ENCODE measurements at places on chromosomes 11 and 22. TPM values are rescaled to one million over a fixed set of nuclear protein-coding genes. Genes with fewer than 3 reads are reported as not detected.

KDM4E gene
- not detected for total RNA-seq

MN1 gene
- total RNA-seq, result 13.7 TPM

GGTLC3 gene
- total RNA-seq, result not detected

MMP7 gene
- total RNA-seq, result not detected

VWCE gene
- total RNA-seq, result 3.3 TPM

APOA1 gene
- total RNA-seq, result 0.91 TPM

POTEH gene
- total RNA-seq, result not detected

CSNK2A3 gene
- 6.2 TPM for total RNA-seq

MMP12 gene
- not detected for total RNA-seq

LRRC32 gene
- 3.6 TPM for total RNA-seq

TREH gene
- total RNA-seq, result not detected

OR51B5 gene
- total RNA-seq, result 1.6 TPM

MUC6 gene
- under 0.01 TPM for total RNA-seq

SLC22A6 gene
- 7.2 TPM for total RNA-seq

HEPHL1 gene
- not detected for total RNA-seq

RNF26 gene
- 3.8 TPM for total RNA-seq

TAF6L gene
- total RNA-seq, result 16.0 TPM

PSMD13 gene
- 47.7 TPM for total RNA-seq

FXYD2 gene
- total RNA-seq, result 2.4 TPM

SCGB1A1 gene
- total RNA-seq, result not detected

LARGE2 gene
- not detected for total RNA-seq

MMP13 gene
- total RNA-seq, result 0.18 TPM

NELL1 gene
- 58.3 TPM for total RNA-seq

C11orf87 gene
- total RNA-seq, result 34.8 TPM

ABCG4 gene
- 4.0 TPM for total RNA-seq

CABP7 gene
- total RNA-seq, result 12.5 TPM

C11orf16 gene
- not detected for total RNA-seq

IGLL1 gene
- total RNA-seq, result not detected

MS4A7 gene
- 3.5 TPM for total RNA-seq

RFPL1 gene
- not detected for total RNA-seq

SLC22A25 gene
- total RNA-seq, result not detected

C1QTNF5 gene
- total RNA-seq, result 3.4 TPM
